Stimulated activated CD8-positive, alpha-beta memory T cell treated with anti-CD3 and anti-CD28 coated beads, Interleukin-4, amount 100 ng/mL, for 4 hours (primary cell): ENCODE measurements at places on chromosomes 12 and 14.

DNA sequence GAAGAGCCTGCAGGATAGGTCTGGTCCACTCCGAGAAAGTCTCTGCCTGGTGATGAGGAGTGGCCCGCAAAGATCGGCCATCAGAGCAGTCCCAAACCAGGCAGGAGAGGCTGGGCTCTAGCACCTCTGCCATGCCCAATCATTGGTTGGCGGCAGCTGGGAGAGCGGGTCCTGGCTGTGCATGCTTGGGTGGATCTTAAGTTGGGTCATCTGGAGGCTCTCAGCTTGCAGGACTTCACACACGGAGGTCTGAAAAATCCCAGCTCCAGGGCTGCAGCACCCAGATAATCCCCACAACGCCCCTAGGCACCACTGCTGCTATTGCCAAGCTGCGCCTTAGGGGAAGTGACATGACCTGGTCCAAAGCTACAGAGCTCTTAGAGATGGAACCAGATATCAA is 766.7 kb upstream of the TBX3 start:
- DNase-seq: no peak

DNA sequence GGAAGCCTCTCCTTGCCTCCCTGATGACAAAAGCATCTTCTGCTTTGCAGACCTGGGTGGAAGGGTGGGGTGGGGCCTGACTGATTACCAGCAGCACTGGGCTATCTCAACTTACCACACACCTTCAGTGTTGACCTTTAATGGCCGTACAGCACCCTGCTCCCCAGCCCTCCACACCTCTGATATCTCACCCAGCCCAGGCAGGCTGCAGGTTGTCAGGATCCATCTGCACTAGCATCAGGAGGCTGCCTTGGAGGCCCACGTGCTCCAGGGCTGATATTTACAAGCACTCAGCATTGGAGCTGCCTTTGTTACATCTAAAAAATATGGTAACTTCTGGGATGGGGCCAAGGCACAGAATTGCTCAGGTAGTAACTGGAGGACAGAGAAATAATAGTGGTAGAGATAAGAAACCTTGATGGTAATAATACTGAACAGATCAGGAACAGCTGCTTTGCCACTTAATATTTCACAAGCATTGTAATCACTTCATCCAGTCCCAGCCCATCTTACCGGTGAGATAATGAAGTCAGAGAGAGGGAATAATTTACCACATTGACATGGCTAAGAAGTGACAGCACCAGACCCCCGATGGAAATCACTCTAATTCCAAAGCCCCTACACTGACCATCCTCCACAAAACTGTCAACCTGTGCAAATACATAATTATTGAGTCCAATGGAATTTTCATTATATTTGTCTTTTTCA is 125.2 kb upstream of the RFLNA start:
- no peak for DNase-seq

DNA sequence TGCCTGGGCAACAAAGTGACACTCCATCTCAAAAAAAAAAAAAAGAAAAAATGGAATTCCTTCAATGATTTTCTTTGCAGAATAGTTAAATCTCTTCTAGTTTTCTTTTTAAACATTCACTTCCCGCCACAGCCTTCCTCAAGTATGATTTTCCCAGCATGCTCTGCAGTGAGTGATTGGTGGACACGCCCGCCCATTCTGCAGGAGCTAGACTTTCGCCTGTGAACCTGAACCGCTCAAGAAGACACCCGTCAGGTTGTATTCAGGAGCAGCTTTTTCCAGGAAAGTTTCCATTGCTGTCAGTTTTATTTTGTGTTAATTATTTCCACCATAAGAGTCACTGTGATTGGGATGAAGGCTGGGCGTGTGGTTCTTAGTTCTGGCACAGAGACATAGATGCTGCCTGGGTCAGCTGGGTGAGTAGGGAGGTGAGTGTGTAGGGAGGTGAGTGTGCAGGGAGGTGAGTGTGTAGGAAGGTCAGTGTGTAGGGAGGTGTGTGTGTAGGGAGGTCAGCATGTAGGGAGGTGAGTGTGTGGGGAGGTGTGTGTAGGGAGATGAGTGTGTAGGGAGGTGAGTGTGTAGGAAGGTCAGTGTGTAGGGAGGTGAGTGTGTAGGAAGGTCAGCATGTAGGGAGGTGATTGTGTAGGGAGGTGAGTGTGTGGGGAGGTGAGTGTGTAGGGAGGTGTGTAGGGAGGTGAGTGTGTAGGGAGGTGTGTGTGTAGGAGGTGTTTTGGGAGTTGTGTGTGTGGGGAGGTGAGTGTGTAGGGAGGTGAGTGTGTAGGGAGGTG is 76.2 kb downstream of the KIF26A start:
- DNase-seq: no peak

DNA sequence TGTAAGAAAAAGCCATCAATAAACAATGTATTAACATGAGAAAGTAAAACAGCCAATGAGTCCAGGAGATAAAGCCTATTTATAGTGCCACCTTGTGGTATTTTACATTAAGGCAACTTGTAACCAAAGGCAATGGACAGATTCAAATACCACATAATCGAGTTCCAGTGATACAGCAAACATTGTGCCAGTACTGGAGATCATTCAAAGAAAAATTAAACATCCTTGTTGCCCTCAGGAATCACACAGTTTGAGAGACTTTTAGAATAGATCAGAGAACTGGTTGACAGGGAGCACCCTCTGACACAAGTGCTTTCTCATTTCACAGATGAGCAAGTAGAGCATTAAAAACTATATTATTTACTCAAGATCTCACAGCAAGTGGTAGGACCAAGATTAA is 98.1 kb downstream of the DDHD1 start:
- DNase-seq: no peak

GRCh38 chr14:33788161-33788560 is 162.7 kb downstream of the EGLN3 start:
- no peak for DNase-seq

DNA sequence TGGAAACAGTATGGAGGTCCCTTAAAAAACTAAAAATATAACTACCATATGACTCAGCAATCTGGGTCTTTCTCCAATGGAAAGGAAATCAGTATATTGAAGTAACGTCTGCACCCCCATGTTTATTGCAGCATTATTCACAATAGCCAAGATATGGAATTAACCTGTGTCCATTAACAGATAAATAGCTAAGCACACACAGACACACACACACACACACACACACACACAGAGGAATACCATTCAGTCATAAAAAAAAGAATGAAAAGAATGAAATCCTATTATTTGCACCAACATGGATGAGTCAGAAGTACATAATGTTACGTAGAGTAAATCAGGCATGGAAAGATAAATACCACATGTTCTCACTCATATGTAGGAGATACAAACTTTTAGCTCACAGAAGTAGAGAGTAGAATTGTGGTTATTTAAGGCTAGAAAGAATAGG is 4.7 kb downstream of the KLRK1 start:
- no peak for DNase-seq

- DNase-seq: peak; percentile 14
These were observed 4.4 kb downstream of the TXNRD1 start for GRCh38 chr12:104219908-104220404.

GRCh38 chr12:26767116-26767515 is 65.9 kb downstream of the ITPR2 start:
- DNase-seq: no peak

DNA sequence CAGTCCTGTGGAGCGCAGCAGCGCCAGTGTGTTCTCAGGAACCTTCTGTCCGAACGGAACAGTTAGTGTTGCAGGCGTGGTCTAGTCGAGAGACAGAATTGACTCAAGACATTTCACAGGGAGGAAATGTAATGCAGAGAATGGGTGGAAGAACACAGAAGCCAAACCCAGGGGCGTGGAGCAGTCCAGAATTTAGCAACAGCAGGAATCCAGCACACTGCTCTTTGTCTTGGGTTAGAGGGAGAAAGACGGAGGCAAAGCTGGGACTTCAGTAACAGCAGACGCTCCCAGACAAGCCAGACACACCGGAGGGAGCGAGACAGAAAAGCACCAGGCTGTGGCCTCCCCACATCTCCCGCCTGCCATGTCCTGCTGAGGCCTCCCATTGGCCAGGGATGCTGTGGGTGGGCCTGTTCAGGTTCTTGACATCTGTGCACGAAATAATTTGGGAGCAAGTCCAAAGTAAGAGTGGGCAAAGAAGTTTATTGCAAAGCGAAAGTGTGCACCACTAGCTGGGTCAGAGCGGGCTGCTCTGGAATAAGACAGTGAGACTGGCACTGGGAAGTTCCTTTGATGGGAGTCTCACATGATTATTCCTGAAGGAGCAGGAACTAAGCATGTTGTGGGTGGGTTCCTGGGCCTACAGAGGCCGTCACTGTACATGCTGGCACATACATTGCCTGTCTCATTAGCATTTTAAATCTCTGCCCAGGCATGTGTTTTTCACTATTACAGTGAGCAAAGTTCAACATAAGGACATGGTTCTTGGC is 339.3 kb upstream of the SFSWAP start:
- DNase-seq: no peak

DNA sequence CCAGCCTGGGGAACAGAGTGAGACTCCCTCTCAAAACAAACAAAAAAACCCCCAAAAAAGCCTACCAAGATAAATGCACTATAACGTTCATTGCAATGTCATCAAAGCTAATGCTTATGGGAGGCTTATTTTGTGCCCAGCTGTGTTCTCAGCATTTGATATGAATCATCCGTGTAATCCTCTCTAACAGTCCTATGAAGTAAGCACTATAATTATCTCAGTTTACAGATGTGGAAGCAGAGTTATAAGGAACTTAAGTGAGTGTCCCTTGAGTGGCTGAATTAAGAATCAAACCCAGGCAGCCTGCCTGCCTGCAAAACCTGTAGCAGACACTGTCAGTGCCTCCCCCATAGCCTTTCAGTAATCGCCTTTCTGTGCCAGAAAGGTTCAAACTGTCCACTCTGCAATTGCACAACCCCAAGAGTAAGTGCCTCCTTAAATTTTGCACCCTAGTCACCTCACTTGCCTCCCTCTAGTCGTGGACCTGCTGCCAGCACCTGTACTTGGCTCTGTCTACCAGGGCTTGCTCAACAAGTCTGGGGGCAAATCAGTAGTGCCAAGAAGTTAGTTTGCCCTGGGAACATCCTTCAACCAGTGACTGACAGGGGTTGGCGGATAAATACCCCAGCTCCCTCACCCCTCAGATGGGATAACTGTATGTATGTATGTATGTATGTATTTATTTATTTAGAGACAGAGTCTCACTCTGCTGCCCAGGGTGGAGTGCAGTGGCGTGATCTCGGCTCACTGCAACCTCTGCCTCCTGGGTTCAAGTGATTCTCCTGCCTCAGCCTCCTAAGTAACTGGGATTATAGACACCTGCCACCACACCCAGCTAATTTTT is 23.8 kb upstream of the PPP1CC start:
- no peak for DNase-seq

- DNase-seq: no peak
These were observed 70.5 kb downstream of the SERPINA3 start for GRCh38 chr14:94682736-94683135.

- no peak for DNase-seq
These were observed 78.1 kb upstream of the PTHLH start for GRCh38 chr12:28050606-28051005.

GRCh38 chr12:3225154-3225795 is 148.1 kb downstream of the TSPAN9 start:
- DNase-seq: no peak

DNA sequence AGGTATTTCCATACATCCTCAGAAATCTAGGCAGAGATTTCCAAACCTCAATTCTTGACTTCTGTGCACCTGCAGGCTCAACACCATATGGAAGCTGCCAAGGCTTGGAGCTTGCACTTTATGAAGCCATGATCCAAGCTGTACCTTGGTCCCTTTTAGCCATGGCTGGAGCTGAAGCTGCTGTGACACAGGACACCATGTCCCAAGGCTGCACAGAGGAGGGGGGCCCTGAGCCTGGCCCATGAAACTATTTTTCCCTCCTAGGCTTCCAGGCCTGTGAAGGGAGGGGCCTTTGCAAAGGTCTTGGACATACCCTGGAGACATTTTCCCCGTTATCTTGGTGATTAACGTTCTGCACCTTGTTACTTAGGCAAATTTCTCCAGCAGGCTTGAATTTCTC is 110.5 kb downstream of the IGF1 start:
- no peak for DNase-seq

DNA sequence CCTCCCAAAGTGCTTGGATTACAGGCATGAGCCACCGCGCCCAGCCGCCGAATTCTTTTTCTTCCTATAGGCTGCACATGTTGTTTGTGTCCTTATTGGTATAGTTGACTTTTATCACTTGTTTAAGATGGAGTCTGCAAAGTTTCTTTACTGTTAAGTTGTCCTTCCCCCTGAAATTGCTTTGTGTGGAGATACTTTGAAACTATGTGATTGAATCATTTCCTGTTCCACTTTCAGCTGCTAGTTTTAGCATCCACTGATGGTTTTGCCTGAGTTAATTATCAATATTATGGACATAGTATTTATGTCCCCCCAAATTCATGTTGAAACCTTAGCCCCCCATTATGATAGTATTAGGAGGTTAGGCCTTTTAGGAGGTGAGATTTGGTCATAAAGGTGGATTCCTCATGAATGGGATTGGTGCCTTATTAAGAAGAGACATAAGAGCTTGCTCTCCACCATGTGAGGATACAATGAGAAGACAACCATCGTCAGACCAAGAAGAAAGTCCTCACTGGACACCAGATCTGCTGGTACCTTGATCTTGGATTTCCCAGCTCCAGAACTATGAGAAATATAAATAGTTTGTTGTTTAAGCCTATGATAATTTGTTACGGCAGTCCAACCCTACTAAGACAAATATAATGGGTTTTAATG is 34.9 kb downstream of the PPHLN1 start:
- DNase-seq: no peak

GRCh38 chr14:91477388-91477787 is 32.7 kb downstream of the PPP4R3A start:
- no peak for DNase-seq

GRCh38 chr12:106113824-106114446 is 24.8 kb downstream of the NUAK1 start:
- DNase-seq: no peak

GRCh38 chr12:9348906-9349518 is 140.8 kb upstream of the PZP start:
- no peak for DNase-seq

DNA sequence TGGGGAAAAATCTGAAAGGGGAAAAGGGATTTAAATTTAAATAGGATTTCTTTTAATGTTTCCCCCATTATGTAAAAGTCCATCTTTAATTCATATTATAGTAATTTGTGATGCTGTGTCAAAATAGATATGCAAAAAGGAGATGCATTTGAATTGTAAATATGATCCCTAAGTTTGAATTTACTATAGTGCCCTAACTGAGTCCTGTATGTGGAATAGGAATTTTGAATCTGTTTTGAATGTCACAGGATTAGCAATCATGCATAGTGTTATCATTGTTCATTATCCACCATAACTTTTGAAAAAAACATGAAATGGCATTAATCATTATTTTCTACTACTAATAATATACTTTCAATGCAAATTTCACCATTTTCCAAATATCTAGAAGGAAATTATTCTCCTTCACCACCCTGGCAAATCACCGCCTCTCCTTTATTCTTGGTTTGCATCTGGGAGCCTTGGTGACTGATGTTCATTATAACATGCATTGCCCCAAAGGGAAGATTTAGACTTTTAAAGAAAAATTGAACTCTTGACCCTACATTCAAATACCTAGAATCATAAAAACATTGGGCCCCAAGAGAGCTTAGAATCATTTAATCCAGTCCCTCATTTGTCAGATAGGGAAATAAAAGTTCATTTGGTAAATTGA is 341.5 kb upstream of the TMPO start:
- no peak for DNase-seq

- DNase-seq: no peak
These were observed 4.7 kb downstream of the MAP3K9 start for GRCh38 chr14:70804556-70805162.

GRCh38 chr12:64522807-64523206 is 70.9 kb downstream of the TBK1 start:
- no peak for DNase-seq
